ENCODE measurements at places on chromosomes 13 and 19.

GRCh38 chr19:40739030-40739839 lies 11.0 kb downstream of the ACTMAP start:
- DNase-seq: no peak

DNA sequence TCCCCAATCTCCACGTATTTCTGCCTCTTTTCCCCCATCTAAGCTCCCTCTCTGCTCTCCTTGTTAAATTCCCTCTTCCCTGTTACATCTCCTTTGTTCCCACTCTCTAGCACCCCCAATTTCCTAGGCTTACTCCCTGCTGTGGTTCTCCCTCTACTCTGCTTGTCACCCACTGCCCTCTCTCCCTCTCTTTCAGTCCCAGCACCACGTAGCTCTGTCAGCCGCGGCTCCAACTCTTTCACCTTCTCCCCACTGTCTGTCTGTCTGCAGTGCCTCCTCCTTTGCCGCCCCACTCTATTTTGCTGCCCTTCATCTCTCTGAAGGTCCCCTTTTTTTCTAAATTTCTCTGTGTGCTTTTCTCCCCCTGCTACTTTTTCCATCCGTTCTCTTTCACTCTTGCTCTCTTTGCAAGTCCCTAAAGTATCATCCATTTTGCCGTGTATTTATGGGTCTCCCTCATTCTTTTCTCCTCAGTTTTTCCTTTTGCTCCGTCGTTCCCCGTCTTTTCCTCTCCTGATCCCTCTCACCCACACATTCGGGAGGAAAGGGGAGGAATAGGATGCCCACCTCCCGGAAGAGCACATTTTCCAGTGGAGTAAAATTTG lies 937 bp downstream of the ZNF841 start:
- DNase-seq: no peak

DNA sequence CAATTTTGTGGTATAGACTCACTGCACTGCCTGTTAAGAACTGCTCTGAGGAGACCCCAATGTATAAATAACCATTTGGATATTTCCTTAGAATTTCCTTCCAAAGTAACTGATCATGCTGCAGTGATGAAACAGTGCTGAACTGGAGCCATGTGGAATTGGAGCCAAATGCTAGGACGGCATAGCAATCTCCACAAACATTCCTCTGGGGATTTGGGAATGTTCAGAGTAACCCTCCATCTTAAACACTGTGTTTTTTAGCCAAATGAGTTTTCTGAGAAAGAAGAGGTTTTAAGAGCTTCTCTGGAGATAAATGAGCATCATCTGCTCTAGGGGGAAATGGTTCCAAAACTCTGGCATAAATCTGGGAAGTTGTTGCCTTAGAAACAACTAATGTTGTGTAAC lies 98.2 kb downstream of the OLFM4 start:
- DNase-seq: no peak

- no peak for DNase-seq
Observed at GRCh38 chr13:76131551-76131950, 495.4 kb downstream of the LMO7 start.

DNA sequence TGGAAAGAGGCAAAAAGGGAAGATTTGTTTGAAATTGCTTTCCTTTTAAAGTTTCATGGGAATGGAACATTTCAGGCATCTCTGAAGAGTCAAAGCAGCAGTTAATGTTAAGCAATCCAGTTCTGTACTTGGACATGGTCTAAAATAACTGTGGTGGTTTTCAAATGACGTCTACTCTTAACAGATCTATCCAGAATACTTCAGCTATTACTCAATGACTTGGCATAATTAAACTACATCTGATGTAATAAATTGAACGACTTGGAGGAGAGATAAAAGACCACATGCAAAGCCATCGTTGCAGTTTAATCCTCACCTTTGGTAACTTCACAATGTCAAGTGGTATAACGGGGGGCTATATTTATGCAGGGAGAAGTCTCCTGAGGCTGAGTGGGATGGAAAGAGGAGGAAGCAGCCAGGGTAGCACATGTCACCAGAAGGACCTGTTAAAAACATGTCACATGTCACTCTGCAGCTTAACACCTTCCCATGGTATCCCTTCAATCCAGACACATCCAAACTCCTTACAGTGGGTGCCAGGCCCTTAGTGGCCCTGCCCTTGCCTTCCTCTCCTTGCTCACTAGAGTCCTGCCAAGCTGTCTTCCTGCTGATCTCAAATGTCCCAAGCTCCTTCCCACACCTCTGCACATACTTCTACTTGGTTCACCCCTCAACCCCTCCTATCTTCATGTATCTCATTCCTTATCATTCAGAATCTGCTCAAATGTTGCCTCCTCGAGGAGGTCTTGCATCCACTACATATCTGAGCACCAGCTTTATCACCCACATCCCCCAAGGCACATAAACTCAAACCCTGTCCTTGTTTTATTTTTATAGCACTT lies 327.8 kb downstream of the SUCLA2 start:
- no peak for DNase-seq

DNA sequence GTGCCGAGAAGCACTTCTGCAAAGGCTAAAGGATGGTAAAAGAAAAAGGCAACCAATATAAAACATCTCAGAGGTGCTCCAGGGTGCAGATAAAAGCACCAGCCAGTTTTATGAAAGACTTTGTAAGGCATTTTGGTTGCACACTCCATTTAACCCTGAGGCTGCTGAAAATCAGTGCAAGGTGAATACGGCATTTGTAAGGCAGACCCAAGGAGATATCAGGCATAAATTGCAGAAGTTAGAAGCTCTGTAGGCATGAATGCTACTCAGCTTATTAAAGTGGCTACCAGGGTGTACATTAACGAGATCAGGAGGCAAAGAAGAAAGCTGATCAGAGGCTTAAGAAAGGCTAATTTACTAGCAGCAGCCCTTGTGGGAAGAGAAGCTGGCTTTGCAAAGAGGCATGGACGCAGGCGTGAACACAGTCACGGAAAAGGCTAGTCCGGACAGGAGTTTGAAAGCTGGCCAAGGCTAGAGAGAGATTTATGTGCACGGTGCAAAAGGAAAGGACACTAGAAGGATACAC lies 99.6 kb downstream of the ZNF429 start:
- no peak for DNase-seq
